B cell (primary cell): ENCODE measurements at places on chromosomes 5 and 9.
A peak's percentile ranks its signal among the peaks of the same experiment; 100 is the strongest.

DNA sequence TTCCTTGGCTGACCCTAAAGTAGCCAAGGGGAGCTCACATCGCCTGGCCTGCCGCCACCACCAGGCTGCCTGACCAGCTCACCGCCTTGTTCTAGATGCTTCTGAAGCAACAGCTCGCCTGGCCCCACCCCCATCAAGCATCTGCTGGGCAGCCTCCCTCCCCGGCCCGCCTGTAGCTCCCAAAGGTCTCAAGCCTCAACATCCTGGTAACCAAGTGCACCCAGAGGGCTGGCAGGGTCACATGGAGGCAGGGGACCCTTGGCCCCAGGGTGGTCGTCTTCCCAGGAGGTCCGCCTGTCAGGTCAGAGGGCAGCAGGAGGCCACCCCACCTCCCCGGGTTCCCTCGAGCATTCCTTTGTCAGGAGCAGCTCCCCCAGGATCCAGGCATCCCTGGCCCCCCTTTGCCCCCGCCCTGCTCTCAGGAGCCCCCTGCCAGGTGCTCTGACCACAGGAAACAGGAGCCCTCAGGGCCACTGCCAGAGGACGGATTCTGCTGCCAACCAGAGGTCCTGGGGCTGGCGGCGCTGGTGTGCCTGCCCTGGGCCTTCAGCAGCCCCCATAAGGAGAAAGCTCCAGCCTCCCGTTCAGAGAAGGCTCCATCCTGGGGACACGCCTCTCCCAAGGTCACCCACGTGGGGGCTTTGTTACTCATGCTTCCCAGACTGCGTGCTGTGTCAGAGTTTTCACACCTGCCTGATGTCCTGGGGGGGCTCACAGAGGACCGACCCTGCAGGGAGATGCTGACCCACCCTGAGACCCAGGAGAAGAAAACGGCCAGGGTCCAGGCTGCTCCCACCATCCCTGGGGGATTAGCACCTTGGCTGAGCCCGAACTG is 3.5 kb upstream of the LRRC14B start:
- peak; percentile 26 for DNase-seq

DNA sequence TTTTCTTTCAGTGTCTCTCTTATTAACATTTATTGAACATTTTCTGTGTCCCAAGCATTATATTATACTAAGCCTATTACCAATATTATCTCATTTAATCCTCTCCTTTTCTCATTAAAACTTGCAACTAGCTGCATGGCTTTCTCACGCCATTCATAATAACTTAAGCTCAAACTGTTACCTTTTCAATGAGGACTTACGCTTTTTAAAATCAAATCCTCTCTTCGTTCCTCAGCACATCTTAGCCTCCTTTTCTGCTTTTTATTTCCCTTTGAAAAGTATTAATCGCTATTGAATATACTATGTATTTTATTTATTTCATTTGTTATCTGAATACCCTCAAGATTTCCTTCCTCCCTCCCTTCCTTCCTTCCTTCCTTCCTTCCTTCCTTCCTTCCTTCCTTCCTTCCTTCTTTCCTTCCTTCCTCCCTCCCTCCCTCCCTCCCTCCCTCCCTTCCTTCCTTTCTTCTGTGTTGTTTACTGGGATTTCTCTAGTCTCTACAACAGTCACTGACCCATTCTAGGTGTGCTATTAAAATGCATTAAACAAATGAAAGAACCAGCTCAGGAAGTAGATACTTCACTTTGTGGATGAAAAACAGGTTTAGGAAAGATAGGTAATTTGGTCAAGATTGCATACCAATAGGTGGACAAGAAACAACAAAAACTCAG is 294.1 kb upstream of the TUT7 start:
- DNase-seq: no peak

- DNase-seq: no peak
These were observed 5.0 kb upstream of the C1QTNF3 start for GRCh38 chr5:34047774-34048572.

DNA sequence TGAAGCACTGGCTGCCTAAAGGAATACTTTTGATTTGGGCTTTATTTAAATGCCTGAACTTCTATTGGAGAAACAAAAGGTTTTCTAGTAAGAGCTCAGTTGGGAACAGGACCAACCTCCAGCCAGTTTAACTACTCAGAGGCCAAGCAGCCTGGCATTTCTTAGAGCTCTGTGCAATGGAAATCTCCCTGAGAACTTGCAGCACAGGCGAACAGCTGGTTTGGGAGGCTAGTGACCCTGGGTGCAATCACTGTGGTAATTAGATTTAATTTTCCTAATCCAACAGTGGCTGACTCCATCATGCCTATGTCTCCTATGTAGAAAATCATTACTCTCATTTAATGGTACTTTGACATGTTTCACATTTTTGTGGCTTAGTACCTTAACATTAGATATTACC is 1.0 kb upstream of the CDH6 start:
- no peak for DNase-seq

GRCh38 chr9:16367605-16368231 is 502.8 kb downstream of the BNC2 start:
- DNase-seq: no peak

DNA sequence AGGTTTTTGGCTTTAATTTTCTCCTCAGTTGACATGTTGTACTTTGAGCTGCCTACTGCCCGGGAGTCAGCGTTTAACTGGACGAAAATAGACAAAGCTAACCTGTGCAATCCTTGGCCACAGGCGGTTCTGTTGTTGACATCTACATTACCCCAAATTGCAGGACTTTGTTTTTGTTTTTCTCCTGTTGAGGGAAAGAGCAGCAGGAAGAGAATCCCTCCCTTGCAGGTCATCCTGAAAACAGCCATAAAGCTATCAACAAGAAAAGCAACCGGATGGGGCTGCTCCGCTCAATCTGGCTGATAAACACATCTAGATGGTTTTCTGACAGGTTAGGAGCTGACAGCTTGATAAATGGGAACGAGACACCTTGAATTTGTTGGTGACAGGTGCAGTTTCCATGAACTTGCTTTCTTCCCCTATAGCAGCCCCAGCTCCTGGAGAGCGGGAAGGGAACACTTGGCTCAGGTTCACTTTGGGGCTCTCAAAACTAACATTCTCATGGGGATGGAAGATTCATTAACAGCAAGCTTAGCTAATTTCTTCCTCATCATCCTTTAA is 331.5 kb downstream of the SLIT3 start:
- no peak for DNase-seq

DNA sequence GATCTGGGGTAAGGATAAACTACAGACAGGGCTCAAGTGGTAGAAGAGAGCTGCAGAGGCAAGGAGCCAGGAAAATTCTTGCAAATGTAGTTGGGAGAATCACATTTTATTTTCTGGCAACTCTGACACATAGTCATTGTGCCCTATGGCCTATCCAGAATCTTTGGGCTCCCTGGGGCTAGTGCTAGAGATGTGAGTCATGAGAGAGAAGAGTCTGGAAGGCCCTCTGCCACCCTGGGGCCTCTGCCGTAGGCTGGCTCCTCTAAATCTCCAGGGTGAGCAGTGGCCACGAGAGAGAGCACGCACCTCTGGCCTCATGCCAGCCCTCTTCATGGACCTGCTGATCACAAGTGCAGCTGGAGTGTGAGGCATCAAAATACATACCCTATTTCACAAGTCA is 74.3 kb upstream of the SSBP2 start:
- DNase-seq: no peak

GRCh38 chr9:119289740-119290433 is 79.3 kb downstream of the BRINP1 start:
- peak; percentile 35 for DNase-seq

- DNase-seq: peak; percentile 71
These were observed 22.5 kb upstream of the JAKMIP2 start for GRCh38 chr5:147805030-147805454.

DNA sequence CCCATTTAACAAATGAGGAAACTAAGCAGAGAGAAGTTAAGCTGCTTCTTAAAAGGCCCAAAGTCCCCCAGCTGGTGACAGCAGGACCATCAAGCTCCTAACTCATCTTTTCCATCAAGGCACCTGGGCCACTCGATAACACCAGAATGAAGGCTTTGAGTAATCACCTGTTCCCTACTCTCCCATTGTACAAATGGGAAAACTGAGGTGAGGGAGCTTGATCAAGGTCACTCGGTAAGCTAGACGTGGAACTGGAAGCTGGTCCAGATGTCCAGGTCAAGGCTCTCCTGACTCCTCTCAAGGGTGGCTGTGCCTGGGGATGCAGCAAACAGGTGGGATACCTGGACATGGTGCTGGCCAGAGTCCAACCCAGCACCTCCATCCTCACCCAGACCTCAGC is 90.6 kb upstream of the SHB start:
- DNase-seq: no peak

GRCh38 chr9:108316630-108317029 is 539.2 kb downstream of the ACTL7B start:
- no peak for DNase-seq

GRCh38 chr5:135223891-135224625 is 175.0 kb downstream of the MACROH2A1 start:
- DNase-seq: no peak

- DNase-seq: no peak
These were observed 848.0 kb downstream of the PTPRD start for GRCh38 chr9:9764821-9765220.

DNA sequence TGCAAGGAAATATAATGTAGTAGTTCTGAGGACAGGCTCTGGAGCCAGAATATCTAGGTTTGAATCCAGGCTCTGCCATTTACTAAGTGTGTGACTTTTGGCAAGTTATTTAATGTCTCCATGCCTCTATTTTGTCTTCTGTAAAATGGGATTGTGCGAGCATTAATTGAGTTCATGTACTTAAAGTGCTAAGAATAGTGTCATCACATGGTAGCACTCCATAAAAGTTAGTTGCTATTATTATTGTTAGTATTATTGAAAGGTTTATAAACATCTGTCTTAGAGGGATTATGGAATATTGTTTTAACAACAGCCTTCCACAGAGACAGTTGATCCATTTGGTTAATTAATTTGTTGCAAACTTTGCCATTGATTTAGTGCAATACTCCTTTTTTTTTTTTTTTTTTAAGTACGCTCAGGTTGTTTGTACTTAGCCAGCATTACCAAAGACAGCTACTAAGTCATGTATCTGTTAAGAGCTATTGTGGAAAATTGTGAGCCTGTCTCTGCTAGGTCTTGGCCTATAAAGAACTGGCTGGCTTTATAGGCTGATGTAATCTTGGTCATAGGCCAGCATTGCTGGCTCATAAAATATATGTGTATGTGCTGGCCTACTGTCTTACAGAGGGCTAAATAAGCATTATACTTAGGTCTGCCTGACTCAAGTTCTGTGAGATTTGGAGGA is 174.7 kb downstream of the WDR70 start:
- DNase-seq: no peak

DNA sequence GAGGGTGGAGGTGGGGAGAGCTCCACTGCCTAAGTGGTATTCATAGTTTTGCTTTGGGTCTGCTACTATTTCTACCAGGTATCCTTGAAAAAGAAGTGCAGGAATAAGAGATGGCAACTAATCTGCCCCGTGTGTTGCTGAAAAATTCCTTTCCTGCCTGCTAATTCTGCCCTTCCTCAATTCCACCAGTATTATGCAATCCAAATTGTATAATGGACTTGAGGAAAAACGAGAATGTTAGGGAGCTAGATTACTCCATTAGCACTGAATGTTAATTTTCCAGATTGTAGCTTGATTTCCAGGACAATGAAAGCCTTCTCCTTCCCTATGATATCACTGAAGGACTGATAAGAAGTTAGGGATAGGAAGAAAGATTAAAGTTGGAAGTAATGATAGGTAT is 16.9 kb downstream of the ADAM19 start:
- DNase-seq: no peak

DNA sequence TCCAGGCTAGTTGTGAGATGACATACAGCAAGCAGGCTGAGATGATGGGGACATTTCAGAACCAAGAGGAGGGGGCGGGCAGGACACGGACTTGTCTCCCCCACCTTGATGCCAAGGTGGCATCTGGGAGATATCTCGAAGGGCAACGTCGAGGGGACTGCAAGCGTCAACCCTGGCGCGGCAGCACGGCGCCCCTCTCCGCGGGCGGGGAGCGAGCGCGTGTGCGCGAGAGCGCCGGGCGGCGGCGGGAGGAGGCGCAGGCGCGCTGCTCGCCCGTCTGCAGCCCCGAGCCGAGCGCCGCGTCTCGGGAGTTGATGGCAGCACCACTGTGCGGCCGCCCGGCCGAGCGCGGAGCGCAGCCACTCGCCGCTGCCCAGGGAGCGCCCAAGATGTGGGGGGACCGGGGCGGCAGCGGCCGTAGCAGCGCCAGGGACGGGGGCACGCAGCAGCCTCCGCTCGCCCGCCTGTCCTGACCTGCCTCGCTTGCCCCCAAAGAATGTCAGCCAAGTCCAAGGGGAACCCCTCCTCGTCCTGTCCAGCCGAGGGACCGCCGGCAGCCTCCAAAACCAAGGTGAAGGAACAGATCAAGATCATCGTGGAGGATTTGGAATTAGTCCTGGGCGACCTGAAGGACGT is at the start of gene PRR16:
TSS of gene PRR16 (plus strand) at position 310 of the 636 bp plus-strand sequence.
- DNase-seq: peak; percentile 70

DNA sequence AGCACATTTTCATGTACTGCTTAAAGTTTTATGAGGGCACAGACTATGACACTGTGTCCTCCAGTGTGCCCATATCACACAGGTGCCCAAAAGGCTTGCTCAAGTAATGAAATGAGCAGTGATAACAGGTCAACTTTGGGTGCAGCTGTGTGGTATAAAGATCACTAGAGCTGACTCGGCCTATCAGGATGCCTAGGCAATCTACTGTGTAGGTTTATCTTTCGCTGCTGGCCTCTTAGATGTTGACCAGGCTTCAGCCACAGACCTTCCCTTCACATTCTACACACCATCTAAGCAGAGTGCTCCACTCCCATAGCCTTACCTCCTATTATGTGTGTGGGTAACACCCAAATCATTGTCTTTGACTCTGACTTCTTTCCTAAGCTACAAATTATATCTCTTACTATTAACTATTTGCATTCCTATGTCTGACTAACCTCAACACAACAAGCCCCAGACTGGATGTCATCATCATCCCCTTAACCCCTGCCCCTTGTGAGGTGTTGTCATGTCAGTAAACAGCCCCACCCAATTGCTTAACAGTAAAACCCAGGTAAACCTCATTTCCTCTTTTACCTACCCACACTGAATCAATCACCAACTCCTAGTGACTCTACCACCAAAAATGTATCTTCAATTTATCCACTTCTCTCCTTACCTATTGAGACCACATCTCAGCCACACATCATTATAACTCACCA is 2.5 kb downstream of the SREK1IP1 start:
- DNase-seq: no peak

DNA sequence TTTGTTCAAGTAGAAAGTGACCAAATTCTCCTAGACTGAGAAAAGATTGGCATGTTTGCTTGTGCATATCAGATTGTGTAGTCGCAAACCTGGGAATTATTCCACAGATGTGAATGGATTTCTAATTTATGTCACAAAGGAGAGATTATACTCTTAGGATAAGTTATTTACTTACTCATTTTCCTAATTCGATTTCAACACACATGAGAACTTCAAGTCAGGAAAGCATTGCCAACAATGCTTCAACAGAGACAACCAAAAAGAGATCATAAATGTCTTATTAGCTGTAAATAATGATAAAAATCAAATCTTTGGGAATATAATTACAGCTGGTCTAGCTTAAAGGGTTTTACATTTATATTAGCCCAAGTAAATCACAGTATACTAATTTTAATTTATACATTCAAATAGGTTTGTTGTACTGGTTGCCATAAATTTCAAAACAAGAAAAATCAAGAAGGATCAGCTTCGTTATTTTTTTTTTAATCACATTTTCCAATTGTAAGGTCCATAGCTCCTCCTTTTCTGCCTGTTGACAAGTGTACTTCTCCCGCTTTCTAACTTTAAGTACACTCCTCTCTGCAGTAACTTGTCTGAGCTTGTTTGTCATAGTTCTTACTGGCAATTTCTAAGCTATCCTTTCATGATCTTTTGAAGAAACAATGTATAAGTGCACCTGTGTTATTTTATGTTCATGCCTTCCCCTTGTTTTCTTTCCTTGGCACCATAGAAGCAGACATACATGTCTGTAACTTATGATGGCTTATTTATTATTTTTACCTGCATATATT is 246.6 kb downstream of the DEPDC1B start:
- DNase-seq: no peak
